ENCODE measurements at places on chromosomes 11 and 22.

DNA sequence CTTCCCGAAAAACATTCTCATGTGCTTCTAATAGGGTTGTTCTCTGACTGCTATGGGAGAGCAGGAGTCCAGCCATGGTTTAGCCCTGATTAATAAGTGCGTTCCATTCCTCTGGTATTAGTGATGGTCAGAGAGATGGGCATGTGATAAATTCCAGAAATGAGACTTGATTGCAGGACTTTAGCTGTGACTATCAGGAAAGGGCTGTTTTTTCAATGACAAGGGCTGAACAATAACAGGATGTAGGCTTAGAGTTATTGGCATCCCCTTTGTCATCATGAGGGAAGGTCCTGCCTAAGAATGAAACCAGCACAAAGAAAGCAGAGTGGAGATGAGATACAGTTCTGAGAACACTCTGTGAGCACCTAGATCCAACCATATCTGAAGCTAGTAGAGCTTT is 494.6 kb downstream of the MIAT start:
- no peak for DNase-seq

DNA sequence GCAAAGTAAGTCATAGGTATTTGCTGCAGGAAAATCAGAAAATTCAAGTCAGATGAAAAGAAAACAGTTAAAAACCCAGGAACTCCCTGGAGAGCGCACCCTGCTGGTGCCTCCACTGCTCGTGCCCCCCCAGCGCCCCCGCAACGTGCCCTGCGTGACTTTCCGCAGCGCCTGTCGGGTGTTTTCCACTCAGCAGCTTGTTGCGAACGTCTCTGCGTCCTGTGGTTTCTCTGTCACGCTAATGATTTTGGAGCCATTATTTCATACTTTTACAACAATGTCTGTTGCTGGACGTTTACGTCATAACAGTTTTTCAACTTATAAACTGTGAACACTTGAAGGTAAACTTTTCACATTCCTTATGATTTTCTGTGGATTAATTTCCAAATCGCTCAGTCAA is 5.0 kb downstream of the CRELD2 start:
- DNase-seq: no peak

- DNase-seq: peak; percentile 6
These were observed 701 bp downstream of the TMEM216 start for GRCh38 chr11:61392981-61393595.

DNA sequence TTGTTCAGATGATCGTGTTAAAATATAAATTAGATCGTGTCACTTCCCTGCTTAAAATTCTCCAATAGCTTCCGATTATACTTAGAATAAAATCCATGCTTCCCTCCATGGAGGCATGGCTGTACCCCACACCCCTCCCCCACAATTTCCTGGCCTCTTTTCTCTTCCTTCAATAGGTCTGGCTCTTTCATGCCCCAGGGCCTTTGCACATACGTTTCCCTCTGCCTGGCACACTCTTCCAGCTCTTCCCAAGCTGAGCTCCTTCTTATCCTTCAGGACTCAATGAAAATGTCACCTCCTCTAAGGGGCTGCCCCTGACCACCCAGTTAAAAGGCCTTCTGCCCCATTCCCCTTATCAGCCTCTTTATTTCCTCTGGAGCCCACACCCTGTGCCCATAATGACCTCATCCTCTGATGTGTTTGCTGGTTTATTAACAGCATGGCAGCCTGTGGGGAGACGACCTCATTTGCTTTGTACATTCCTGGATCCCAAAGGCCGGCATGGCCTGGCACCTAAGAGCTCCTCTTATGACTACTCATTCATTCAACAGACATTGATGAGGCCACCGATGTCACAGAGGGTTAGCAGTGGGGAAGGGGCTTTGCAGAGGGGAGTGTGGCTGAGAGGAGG is 9.0 kb upstream of the FLRT1 start:
- no peak for DNase-seq

DNA sequence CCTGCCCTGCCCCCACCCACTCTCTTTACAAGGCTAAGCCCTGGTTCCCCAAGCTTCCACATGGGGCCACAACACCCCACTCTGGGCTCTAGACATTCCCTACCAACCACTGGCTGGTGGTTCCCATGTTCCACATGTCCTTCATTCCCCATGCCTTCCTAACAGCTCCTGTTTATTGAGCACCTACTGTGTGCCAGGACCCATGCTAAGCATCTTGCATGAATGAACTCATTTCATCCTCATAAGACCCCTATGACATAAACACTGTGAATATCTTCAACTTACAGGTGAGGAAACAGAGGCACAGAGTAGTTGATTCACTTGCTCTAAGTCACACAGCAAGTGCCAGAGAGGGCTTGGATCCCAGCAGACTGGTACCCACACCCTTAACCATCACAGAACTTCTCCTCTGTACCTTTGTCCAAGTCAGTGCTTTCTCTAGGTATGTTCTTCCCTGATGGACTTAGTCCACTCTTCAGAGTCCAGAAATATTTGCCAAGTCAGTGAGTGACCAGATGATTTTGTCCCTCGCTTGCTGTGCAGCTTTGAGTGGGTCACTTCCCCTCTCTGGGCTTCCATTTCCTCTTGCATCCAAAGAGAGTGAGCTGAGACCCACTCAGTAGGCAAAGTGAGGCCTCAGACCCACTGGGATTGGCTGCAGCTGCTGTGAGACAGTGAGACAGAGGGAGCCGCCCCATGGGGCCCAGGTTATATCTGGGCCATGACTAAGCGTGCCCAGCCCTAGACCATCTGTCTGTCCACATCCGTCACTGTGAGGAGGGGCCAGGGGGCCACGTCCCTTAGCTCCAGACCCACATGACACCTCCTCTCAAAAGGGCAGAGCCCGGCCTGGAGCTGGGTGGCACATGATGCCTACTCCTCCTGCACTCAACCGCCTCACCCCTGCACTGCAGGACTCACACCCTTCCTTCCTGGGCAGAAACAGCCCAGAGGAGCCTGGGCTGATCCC is 132.4 kb downstream of the MN1 start:
- no peak for DNase-seq

- no peak for DNase-seq
These were observed 25.2 kb upstream of the MICALL1 start for GRCh38 chr22:37880668-37881440.

Measured in NCI-H1694 treated with DMSO at 0.1 percent for 48 hours (cell line).